ENCODE measurements at places on chromosomes 7 and 10.
A peak's percentile ranks its signal among the peaks of the same experiment; 100 is the strongest.

- DNase-seq = no peak
These were observed 22.2 kb upstream of the FAM171A1 start for GRCh38 chr10:15393139-15393825.

GRCh38 chr7:139249179-139249810 lies 18.3 kb downstream of the UBN2 start:
- DNase-seq = no peak

DNA sequence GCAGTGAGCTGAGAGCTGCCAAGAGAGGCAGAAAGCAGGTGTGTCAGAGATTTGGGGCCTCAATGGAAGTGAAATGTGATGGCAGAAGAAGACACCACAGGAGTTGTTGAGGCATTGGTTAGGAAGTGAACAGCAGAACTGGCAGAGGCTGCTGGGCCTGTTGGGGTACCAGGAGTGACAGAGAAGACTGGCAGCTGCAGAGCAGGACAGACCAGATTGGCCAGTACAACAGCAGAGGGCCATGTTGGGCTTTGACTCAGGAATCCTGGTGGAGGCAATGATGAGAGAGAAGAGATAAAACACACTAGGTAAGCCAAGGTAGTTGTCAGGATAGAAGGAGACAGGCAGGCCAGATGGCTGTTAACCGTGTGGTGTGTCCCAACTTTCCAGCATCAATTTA lies 19.9 kb upstream of the HERPUD2 start:
- DNase-seq = peak; percentile 80

DNA sequence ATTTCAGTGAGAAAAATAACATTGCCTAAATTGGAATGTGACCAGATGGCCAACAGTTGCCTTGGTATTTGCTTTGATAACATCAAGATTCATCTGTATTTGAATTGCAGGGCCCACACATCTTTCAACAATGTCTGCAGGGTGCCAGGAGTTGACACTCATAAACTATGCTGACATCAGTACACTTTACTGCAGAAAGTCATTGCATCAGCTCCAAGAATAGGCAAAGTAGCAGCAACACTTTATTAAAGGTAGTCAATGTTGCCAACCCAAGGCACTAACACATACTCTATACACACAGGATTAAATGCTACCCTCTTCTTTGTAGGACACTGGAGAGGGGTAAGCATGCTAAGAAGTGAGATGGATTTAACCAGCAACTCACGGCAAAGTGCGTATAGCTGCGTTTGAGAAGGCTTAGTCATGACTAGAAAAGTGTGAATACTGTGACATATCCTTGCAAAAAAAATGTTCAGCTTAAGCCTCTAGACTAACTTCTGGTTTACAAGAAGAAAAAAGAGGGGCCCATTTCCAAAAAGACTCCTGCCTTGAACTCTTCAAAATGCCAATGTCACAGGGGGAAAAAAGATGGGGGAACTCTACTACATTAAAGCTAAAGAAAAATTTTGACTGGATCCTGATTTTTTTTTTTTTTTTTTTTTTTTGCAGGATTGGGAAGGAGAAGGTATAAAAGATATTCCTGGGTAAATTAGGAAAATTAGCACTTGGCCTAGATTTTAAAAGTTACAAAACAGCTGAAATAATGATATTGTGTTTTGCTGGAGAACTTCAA lies 2.2 kb downstream of the BBIP1 start:
- DNase-seq = no peak

DNA sequence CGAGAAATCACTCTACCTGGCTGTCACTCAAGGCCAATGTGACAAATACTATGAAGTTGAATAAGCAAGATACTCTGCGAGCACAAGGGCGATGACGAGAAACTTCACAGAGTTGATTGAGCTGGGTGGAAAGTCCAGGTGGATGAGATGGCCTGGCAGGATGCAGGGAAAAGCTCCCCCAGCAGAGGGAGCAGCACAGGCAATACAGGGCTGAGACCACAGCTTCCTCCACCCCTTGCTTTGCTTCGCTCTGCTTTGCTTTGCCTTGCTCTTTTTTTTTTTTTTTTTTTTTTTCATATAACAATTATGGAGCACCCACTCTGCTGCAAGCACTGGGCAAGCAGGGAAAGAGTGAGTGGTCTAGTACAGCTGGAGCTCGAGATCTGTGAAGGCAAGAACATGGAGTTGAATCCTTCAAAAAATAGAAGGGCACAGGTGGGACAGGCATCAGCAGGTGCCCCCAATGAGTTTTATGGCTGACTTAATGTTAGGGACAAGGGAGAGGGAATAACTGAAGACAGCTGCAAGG lies 88.3 kb downstream of the CABCOCO1 start:
- peak; percentile 84 for DNase-seq

GRCh38 chr10:21159669-21160068 lies 262.6 kb upstream of the NEBL start:
- DNase-seq = no peak

- DNase-seq = no peak
These were observed 171.7 kb downstream of the KIF20B start for GRCh38 chr10:89873055-89873454.

GRCh38 chr7:12831024-12831423 lies 143.6 kb downstream of the ARL4A start:
- DNase-seq = no peak

- DNase-seq = peak; percentile 30
These were observed 5.8 kb upstream of the AOC1 start for GRCh38 chr7:150846291-150847115.

DNA sequence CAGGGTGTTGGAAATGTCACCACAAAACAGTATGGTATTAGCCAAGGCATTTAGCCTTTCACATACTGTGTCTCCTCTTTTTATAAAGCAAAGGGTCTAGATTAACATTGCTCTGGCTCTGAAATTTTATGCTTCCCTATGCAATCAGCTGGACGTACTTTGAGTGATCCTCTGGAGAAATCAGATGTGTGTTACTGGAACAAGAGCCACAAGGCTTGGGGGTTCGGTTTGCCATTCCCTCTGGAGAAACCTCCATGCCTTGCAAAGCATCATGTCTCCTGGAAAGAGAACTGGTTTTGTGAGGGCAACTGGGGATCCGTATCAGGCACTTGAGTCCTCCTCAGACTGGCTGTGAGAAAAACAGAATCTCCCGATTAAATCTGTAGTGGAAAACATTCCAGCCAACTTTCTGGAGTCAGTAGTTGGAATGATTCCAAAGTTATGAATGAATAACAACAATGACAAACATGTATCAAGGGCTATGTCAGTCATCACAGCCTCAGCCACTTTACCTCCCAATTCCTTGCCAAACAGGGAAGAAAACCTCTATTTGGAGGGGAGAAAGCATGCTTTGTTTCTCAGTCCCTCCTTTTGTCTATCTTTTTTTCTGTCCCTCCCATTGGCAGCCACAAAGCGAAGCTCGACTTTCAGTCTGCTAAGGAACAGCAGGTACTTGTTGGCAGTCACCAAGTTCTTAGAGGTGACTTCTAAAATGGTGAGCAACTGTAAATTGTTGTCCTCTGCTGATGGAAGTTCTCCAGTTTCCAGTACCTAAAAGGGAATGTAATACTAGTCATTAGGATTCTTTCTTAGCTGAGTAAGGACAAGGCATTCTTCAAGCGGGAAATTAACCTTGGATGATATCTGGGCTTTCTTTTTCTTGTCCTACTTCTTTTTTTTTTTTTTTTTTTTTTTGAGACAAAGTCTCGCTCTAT lies 864.8 kb upstream of the AUTS2 start:
- DNase-seq = no peak

DNA sequence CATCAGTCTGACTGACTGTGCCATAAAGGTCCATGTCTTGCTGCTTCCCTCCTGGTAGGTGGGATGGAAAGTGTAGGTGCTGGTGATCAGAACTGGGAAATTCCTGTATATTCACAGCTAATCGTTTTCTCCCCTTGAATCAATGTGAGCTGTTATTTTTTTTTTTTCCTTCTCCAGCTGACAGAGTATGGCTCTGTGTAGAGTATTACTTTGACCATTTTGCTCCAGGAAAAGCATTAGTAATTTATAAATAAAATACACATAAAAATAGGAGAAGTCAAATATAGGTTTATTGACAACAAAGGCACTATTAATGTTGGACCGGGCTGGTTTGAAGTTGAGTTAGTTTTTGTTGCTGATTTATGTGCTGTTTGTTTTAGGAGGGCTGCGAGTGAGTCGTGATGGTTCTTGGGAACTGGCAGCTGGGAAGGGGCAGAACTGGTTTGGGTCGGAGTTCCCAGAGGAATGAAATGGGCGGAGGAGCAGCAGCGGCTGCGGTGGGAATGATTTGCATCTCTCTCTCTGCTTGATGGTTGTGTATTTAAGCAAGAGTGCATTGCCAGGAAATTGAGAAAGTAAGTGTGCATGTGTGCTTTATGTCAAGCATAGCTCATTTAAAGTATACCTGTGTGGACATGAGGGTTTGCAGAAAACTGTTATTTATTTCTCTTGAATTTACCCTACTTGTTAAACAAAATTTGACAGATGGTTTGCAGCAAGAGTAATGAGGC lies 80.9 kb downstream of the LRMDA start:
- peak; percentile 62 for DNase-seq

- peak; percentile 83 for DNase-seq
These were observed 3.8 kb downstream of the LDB3 start for GRCh38 chr10:86671985-86672710.

GRCh38 chr7:114181280-114181679 lies 233.3 kb upstream of the FOXP2 start:
- DNase-seq = no peak

DNA sequence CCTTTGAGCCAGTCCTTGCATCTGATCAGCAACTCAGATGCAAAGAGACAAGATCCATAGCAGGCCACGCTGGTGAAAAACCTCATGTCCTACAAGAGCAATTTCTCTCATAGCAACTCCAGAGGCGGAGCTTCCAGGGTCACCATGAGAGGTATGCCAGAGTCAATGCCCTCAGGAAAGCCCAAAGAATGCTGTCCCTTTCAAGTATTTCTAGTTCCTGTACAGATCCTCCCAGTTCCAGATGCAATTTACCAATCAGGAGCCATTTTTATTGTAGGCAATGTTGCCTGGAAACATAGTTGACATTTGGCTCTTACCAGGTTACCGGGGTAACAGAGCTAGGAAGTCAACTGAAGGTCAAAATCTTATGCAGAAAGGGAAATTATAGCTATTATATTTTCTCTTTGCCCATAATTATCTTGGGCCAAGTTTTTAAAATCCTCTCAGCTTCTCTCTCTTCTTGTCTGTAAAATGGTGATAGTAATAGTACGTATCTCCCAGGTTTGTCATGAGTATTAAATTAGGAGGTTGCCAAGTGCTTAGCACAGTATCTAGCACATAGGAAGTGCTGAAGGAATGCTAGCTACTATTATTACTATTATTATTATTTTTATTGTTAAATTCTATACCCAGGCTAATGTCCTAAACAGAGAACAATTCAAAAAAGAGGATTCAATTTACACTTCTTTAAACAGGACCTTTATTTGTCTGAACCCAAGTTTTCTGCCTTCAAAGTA lies 46.3 kb upstream of the TM9SF3 start:
- peak; percentile 89 for DNase-seq

DNA sequence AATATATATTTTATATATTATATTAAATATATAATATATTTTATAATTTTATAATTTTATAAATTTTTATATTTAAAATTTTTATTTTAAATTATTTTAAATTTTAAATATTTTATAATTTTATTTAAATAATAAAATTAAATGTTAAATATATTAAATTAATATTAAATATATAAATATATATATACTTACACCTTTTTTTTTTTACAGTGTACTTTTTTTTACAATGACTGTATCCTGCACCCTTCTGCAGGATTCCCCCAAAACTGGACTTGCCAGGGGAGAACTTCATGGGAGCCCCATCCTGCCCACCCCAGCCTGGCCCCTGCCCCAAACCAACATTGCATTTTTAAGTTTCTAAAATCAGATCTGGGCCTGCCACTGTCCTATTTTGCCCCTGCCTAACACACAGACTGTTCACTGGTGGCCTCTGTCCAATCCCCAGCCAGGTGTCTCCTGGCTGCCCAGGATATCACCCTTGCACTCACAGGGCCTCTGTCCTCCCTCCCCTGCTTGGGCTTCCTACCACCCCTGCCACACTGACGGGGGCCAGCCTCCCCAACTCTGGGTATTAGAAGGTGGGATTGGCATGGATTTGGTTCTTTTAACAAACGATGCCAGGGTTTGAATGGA lies 138.0 kb downstream of the ADCY1 start:
- DNase-seq = peak; percentile 43

- DNase-seq = no peak
These were observed 348.7 kb downstream of the EXOC4 start for GRCh38 chr7:133601617-133602016.

- DNase-seq = no peak
These were observed 396.8 kb upstream of the LRGUK start for GRCh38 chr7:133730360-133730759.

- no peak for DNase-seq
These were observed 288.3 kb downstream of the AHR start for GRCh38 chr7:17586711-17587110.

- peak; percentile 15 for DNase-seq
These were observed 572.3 kb downstream of the TCERG1L start for GRCh38 chr10:130739016-130739756.

GRCh38 chr10:66836057-66836456 lies 89.8 kb upstream of the LRRTM3 start:
- DNase-seq = peak; percentile 79

DNA sequence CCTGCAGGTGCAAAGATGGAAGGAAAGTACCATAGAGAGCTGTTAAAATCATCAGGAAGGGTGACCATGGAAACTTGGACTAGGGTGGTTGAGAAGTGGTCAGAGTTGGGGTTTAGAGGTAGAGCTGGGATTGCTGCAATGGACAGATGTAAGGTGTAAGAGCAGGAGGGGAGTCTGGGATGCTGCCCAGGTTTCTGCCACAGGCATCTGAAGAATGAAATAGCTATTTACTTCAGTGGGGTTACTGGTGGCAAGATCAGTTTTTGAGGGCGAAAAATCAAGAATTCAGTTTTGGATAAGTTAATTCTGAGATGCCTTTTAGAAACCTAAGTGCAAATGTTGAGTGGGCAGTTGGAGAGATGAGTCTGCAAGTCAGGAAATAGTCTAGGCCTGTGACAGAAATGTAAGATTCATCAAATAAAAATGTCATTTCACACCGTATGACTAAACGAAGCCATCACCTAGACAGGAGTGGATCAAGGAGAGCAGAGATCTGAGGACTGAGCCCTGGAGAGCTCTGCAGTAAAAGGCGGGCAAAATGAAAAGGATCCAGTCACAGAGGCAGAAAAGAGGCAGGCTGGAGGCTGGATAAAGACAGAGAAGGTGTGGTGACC lies 22.7 kb upstream of the TOMM7 start:
- peak; percentile 17 for DNase-seq

GRCh38 chr10:124654686-124655085 lies 89.5 kb downstream of the FAM53B start:
- DNase-seq = no peak

DNA sequence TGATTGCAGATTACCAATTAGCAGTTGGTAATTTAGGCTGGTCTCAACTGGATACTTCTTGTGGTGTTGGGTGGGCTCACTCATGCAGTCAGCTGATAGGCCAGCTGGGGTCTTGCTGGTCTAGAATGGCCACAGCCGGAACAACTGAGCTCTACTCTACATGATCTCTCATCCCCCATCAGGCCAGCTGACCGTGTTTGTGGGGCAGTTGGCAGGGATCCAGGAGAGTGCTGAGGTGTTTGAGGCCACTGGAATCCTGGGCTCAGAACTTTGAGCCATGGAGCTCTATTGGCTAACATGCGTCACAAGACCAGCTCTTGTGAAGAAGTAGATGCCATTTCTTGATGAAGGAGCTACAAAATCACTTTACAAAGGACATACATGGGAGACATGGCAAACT lies 242.4 kb downstream of the GFRA1 start:
- DNase-seq = no peak
